ENCODE measurements at places on chromosomes 2 and 18. TPM values are rescaled to one million over a fixed set of nuclear protein-coding genes. Genes with fewer than 3 reads are reported as not detected.

Gene POMC
- 0.58 TPM for total RNA-seq

Gene NR4A2
- total RNA-seq: 0.58 TPM

Gene INHBB
- total RNA-seq: 2.4 TPM

Gene TFCP2L1
- total RNA-seq: not detected

Gene PID1
- 0.68 TPM for total RNA-seq

Gene IL1R2
- total RNA-seq: not detected

Gene CHST9
- not detected for total RNA-seq

Gene SLC30A3
- total RNA-seq: 6.5 TPM

Gene VSNL1
- total RNA-seq: not detected

Gene HOXD3
- 7.2 TPM for total RNA-seq

Gene CNGA3
- total RNA-seq: not detected

GRCh38 chr2:19125901-19126680 is 232.3 kb downstream of the OSR1 start:
- DNase-seq: no peak

- no peak for DNase-seq
Observed at GRCh38 chr2:70087702-70088597, 673 bp downstream of the PCBP1 start.

DNA sequence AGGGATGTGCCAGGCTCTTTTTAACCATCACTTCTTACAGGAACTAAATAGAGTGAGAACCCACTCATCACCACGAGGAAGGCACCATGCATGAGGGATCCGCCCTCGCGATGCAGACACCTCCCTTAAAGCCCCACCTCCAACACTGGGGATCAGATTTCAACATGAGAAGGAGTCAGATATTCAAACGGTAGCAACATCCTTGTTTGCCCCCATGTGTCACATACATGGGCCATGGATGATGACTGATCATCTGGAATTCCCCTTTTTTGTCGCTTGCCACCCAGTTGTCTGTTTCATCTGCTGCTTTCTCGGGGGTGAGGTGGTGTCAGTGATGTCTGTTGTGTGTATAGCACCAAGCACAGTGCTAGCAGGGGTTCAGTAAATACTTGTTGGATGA is 57.9 kb downstream of the NCK2 start:
- DNase-seq: no peak

GRCh38 chr2:69416147-69416546 is 21.1 kb downstream of the NFU1 start:
- no peak for DNase-seq

- peak; percentile 23 for DNase-seq
Observed at GRCh38 chr2:12931186-12931844, 214.6 kb downstream of the TRIB2 start.

- no peak for DNase-seq
Observed at GRCh38 chr18:7174344-7175095, 56.4 kb upstream of the LRRC30 start.

- no peak for DNase-seq
Observed at GRCh38 chr2:128389388-128390086, 70.9 kb upstream of the HS6ST1 start.

GRCh38 chr2:199581935-199582360 is 124.2 kb upstream of the SATB2 start:
- DNase-seq: no peak

GRCh38 chr18:51123481-51123880 is 74.0 kb downstream of the MEX3C start:
- no peak for DNase-seq

DNA sequence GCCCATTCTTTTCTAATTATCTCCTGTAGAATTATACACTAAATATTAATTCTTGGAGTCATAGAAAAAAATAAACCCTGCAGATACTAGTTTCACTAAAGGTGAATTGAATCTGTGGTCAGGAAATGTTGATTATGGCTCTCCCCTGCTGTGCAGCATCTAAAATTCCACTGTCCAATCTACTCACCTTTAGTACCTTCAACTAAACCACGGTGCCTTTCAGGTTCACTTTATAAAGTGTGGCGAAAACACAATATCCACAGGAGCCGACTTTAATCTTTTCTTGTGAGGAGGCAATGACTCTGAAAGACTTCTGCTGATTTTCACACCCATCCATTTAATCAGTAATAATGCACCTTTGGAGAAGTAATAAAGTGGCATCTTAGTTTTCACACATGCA is 402.3 kb downstream of the THSD7B start:
- no peak for DNase-seq

GRCh38 chr2:111252436-111252835 is 131.7 kb downstream of the BCL2L11 start:
- no peak for DNase-seq

- DNase-seq: no peak
Observed at GRCh38 chr2:16155766-16156165, 215.4 kb downstream of the MYCN start.

DNA sequence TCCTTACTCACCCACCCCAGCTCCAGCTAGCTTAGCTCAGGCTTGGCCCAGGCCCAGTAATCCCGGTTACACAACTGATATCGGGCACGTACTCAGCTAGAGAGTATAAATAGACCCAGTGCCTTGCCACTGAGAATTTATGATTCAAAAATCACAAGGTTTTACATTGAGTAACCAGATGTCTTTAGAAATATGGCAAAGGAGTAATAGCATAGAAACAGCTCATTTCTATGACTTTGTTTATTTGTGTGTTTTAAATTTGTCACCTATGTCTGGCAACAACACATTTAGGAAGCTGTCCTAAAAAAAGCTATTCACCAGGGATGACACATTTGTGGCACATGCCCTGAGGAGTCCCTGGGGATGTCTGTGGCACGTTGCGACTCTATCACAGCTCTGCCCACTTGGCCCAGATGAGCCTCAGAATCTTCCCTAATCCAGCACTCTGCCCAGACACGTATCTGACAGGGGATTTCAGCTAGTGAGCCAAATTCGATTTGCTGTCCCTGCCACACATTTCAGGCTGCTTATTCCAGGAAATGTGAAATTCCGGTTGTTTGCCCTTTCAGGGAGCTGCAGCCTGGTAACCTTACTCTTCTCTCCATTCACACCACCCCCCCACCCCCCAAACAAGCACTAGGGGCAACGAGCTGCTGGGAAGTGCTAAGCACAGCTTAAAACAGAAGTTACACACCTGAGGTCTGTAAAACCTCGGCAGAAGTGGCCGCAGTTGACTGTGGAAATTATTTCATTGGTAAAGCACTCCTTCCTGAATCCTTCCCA is 85.4 kb upstream of the ZCCHC2 start:
- no peak for DNase-seq

DNA sequence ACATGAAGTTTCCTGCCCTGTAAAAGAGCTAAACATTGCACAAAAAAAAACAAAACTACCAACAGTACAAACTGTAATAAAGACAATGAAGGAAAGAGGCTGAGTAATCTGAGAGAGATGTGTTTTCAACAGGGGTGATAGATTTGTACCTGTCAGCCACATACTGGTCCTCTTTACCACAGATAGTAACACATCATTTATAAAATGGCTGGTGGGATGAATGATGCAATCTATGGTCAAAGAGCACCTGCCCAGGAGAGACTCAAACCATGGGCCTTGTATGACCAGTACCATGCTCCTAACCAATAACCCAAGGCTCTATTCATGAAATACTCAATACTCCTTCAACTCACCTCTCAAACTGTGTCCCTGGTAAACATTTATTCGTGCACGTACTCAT is 4.5 kb downstream of the SUCLG1 start:
- no peak for DNase-seq

DNA sequence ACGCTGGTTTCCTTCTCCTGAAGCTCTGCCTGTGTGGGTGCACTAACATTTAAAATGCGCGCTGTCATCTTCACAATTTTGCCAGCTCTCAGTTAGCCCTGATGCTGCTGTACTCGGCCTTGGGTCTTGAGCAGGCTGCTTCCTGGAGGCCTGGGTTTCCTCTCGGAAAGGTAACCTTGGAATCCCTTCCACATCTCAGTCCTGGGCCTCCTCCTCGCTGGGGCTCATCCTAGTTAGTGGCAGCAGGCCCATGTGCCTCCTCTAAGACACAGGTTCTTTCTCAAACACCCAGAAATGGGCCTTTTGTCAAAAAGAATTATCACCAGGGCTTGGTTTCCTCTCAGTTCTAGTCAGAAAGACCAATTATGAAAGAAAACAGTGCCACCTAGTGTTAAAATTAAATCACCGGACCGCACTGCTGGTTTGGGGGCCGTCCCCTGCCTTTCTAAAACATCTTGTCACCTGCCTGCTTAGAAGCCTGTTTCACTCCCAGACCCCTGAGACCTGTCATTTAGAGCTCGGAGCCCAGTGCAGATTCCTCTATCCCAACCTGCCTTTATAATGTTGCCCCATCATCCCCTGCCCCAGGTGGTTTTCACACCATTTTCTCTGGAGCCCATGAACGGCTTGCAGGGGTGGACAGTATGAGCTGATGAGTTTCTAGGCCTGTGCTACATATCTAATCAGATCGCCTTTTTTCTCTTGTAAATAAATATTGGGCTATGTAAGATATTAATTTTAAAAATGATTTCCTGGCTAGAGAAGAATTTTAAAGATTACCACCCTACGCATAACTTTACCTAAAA is 42.4 kb downstream of the HK2 start:
- DNase-seq: no peak

DNA sequence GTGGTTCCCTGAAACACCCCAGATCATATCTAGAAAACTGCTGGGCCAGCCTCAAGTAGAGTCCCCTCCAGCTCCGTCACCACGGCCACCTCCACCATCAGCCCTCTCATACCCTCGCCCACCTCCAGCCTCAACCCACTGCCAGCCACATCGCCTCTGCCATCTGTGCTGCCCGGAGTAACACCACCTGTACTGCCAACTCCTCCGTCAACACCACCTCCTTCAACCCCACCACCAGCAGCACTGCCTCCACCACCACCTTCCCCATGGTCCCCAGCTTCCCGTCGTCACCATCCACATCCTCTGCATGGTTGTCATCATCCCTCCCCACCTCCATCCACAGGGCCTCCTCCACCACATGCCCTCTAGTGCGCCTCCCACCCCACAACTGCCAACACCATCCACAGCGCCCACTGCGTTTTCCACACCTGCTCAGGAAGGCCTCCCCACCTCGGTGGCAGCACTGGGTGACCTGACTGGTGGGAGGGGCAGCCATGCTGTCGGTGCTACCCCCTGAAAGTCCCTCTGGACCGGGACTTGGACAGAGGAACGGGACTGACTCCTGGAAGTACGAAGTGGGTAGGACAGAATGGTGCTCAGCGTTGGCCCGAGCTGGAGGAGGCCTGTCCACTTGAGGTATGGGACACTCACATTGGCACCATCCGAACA is 1.6 kb downstream of the SNED1 start:
- no peak for DNase-seq

DNA sequence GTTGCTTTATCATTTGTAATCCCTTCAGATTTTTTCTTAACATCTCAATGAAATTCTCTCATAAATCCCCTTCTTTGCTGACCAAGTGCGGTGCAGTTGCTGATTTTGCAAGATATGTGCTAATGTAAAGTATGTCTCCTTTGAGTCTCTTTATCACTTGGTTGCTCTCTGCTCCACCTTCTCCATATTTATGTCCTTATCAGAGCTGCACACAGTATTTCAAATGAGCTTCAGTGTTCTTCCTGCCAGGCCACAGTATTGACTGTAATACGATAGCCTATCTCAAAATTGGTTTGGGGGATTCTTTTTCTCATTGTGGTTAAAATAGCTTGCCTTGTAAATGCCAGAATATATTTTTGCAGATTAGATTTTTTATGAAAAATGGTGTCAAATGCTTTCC is 32.2 kb downstream of the MAIP1 start:
- no peak for DNase-seq

GRCh38 chr2:187719510-187719909 is 165.3 kb upstream of the TFPI start:
- DNase-seq: no peak

- DNase-seq: no peak
Observed at GRCh38 chr2:237931205-237931721, 35.6 kb upstream of the UBE2F start.

All from glomerular endothelial cell (primary cell).